HCEC 1CT (cell line): ENCODE measurements at places on chromosomes 3 and 15.
A peak's percentile ranks its signal among the peaks of the same experiment; 100 is the strongest.

DNA sequence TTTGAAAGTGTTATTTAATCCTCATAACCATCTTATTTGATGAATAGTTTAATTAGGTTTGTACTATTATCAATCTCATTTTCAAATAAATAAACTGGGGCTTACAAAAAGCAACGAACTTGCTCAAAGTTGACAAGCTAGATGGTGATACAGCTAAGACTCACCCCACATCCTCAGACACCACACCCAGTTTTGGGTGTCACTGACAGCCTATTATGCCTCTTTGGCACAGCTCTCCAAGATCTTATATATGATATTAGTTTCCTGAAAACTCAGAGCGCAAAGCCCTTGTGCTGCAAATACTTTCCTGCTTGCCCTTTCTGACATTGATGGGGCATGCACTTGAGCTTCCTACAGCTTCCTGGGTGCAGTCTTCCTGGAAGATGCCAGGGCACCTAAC, 223.4 kb upstream of the GADL1 start:
- DNase-seq: no peak

DNA sequence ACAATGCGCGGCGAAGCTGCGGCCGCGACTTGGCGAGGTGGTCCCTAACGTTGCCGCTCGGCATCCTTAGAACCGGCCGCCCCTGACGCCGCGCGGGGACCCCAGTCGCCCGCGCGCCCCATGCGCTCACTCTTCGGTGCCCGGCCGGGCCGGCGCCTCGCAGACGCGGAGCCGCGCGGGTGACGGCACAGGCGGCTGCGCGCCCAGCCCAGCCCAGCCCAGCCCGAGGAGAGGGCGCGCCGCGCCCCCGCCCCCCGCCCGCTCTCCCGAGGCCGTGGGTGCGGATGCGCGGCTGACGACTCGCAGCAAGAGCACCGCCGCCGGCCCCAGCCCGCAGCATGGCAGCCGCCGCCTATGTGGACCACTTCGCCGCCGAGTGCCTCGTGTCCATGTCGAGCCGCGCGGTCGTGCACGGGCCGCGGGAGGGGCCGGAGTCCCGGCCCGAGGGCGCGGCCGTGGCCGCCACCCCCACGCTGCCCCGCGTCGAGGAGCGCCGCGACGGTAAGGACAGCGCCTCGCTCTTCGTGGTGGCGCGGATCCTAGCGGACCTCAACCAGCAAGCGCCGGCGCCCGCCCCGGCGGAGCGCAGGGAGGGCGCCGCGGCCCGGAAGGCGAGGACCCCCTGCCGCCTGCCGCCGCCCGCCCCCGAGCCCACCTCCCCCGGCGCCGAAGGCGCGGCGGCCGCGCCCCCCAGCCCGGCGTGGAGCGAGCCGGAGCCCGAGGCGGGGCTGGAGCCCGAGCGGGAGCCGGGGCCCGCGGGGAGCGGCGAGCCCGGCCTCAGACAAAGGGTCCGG, 437 bp downstream of the KLF13 start:
- DNase-seq: no peak

DNA sequence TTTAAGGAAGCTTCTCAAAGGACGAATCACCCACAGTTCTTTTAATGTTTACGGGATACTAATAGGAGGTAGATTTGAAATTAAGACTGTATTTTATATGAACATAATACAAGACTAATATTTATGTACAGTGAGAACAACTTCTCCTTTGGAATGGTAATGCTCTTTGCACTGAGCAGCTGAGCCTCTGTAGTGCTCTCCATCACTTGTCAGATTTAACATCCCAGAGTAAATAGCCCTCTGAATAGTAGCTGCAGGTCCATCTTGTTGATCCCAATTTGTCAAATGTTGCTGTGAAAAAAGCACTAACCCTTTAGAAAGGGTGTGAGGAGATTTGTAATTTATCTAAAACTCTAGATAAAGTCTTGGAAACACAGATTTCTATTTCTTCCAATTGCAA, 351.4 kb upstream of the KCNMB2 start:
- DNase-seq: no peak

GRCh38 chr3:187807086-187807862, 62.0 kb upstream of the BCL6 start:
- DNase-seq: peak; percentile 34

DNA sequence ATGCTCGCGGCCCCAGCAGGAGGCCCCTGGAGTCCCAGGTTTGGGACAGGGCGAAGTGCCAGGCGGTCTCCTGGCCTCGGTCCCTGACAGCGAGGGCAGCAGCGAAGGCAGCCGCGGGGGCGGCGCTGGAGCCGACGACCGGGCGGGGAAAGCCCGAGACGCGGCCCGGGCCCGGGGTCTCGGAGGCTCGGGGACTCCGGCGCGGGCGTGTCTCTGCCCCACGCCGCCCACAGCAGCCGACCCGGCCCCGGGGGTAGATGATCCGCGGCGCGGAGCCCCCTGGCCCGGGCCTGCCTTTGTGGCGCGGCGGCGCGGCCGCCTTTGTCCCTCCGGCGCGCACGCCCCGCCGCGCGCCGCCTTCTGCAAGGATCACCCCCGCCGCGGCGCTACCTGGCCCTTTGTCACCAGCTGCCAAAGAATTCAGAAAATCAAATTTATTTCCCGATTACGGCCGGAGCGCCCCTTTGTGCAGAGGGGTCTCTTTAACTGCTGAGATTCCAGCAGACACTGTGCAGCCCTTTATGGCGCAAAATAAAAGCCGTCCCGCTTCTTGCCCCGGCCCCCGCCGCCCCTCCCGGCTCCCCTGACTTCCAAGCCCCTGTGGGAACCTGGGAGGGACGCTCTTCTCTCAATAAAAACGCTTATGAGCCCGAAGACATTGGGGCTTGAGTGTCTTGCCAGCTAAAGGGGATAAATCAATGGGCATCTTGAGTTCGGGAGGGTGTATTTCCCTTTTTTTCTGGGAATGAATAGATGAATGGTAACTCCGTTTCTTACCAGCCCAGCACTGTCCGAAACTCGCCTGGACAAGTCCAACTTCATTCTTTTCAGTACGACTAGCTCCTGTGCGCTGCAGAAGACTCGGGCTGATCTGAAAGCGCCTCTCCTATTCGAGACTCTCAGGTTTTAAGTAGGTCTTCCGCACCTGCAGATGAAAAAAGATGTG, 68.4 kb downstream of the HES1 start:
- DNase-seq: no peak

DNA sequence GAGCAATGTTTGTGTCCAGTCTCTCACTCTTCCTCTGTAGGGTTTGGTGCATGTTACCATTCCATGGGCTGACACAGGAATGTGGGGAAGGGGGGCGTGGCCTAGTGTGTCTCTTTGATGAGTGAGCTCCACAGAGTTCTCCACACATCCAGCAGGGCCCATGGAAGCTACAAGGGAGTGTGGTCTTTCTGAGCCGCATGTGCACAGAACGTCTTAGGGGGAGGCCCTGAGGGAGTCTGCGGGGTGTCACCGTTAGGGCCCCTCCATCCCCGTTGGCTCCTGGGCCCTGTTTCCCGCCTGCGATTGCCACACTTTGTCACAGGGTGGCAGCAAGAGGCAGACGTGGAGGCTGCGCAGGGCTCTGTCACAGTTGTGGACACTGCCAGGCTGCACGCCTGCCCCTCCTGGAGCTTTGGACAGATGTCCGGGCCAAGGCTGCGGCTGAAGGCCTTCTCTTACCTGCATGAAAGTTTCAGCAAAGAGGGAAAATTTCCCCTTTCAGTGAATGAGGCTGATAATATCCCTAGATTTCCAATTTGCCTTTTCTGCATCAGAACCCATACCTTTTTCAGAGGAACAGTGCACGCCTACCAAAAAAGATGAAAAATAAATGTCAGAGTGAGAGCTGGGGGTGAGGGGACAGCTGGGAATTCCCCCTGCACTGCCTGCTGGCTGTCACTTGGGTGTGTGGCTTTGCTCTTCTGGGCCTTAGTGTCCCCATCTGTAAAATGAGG, 24.3 kb downstream of the CACNA2D3 start:
- no peak for DNase-seq

- no peak for DNase-seq
Measured at GRCh38 chr3:36164400-36164799, 215.9 kb upstream of the STAC start.

DNA sequence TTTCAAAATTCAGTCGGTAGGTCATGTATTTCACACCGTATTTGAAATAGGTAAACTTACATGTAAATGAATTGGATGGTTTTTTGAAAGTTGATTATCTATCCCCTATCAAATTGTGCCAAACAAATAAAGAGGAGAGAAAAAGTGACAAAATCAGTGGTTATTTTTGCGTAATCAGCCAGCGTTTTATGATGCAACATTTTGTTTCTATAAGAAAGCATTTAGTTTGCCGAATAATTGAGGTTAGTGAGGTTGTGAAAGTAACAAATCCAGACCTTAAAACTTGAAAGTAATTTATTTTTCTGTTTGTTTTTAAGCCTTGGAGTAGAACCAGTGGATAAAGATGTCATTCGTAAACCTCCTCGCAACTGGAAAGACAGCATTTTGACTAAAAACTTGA, 29.3 kb downstream of the ASTE1 start:
- peak; percentile 10 for DNase-seq

GRCh38 chr15:59523702-59524101, 85.7 kb downstream of the FAM81A start:
- no peak for DNase-seq

GRCh38 chr15:93030430-93031102, 58.4 kb downstream of the RGMA start:
- peak; percentile 28 for DNase-seq

- no peak for DNase-seq
Measured at GRCh38 chr3:7437231-7437630, 576.3 kb downstream of the GRM7 start.

GRCh38 chr3:183538486-183538885, 17.0 kb downstream of the KLHL6 start:
- DNase-seq: no peak

- peak; percentile 94 for DNase-seq
Measured at GRCh38 chr3:23159929-23160328, 43.2 kb upstream of the UBE2E2 start.

GRCh38 chr3:27877061-27878013, 155.2 kb upstream of the EOMES start:
- no peak for DNase-seq

GRCh38 chr15:62736756-62737155, 305.8 kb upstream of the TPM1 start:
- DNase-seq: no peak

- no peak for DNase-seq
Measured at GRCh38 chr3:175898194-175898593, 1039.1 kb downstream of the NAALADL2 start.

DNA sequence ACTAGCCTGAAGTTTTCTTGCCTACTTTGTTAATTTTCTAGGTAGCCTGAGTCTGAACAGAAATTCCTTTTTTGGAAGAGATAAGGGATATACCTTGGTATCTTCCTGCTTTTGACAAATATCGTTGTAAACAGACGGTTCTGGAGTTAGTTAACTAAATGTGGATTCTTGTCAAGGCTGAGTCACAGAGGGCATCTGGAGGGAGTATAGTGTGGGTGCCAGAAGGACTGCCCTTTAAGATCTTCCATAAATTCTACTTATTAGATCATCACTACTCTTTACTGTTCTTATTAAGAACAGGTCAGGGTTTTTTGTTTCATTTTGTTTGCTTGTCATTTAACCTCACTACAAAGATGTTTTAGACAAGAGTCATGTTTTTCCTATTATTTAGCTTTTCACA, 125.3 kb upstream of the SKOR1 start:
- peak; percentile 14 for DNase-seq

GRCh38 chr3:95437409-95437808, 1374.5 kb downstream of the NSUN3 start:
- no peak for DNase-seq

- no peak for DNase-seq
Measured at GRCh38 chr3:142881445-142882224, 7.2 kb downstream of the PCOLCE2 start.

- no peak for DNase-seq
Measured at GRCh38 chr15:51416129-51416528, 74.7 kb downstream of the GLDN start.

- DNase-seq: no peak
Measured at GRCh38 chr15:100334015-100334414, 7.8 kb downstream of the ADAMTS17 start.

GRCh38 chr3:46447228-46447985, 17.3 kb downstream of the LTF start:
- no peak for DNase-seq

DNA sequence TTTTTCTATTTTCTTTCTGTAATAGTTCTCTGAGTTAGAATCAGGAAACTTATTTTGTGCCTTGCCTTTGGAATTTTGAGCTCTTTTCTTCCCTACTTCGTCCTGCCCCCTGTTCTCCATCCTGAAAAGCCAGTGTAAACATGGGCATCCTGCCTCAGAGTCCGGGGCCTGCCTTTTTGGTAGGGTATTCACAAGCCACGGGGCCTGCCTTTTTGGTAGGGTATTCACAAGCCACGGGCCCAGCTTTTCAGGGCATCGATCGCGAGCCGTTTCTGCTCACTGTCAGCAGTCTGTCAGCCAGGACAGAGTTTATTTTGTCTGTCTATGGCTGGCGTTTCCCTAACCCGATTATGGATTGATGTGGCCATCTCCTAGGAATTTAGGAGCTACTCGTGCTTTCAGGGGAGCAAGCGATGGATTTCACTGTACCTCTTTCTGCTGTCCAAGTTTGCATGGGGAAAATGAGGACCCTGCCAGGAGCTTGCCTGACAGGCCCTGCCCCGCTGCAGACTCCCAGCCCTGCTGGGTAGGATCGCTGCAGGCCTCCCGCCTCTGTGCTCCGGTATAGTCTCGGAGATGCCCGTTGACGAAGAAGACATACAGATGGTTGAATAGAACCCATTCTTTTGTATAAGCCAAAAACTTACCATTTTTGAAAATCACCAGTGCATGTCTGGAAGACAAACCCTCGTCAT, 12.8 kb downstream of the SYNM start:
- DNase-seq: no peak

- DNase-seq: no peak
Measured at GRCh38 chr3:3023111-3023745, 86.9 kb downstream of the IL5RA start.

DNA sequence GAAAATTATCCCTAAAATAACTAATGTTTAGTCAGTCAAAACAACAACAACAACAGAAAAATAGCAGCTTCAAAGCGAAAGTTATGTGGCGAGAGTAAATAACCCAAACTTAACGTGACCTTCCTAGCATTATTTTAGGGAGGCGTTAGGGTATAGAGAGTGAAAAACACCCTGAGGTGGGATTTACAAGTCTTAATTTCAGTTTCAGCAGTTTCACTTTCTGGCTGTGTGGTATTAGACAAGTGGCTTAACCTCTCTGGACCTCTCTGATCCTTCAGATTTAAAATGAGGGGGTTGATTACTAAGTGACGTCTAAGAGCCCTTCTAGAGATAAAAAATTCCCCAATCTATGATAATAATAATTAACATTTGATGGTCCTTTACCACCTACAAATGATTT, 291.2 kb downstream of the ZBTB20 start:
- DNase-seq: no peak

- DNase-seq: peak; percentile 17
Measured at GRCh38 chr3:138509586-138509985, 75.2 kb downstream of the ESYT3 start.
